IMR-90 (cell line): ENCODE measurements at places on chromosomes 6 and 20. TPM values are rescaled to one million over a fixed set of nuclear protein-coding genes. Genes with fewer than 3 reads are reported as not detected.

- no peak for DNase-seq
Measured at GRCh38 chr6:161181121-161181520, 92.7 kb downstream of the AGPAT4 start.

DNA sequence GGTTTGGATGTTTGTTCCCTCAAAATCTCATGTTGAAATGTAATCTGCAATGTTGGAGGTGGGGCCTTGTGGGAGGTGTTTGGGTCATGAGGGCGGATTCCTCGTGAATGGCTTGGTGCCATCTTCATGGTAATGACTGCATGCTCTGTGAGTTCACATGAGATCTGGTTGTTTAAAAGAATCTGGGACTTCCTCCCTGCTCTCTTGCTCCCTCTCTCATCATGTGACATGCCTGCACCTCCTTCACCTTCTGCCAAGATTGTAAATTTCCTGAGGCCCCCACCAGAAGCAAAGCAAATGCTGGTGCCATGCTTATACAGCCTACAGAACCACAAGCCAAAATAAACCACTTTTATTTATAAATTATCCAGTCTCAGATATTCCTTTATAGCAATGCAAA, 250.3 kb upstream of the PLN start:
- DNase-seq: no peak

GRCh38 chr6:89400912-89401399, 11.1 kb downstream of the RRAGD start:
- no peak for DNase-seq

- peak; percentile 39 for DNase-seq
Measured at GRCh38 chr6:81894788-81895271, 142.3 kb upstream of the TENT5A start.

- DNase-seq: peak; percentile 98
Measured at GRCh38 chr6:18362058-18362561, 25.0 kb upstream of the RNF144B start.

DNA sequence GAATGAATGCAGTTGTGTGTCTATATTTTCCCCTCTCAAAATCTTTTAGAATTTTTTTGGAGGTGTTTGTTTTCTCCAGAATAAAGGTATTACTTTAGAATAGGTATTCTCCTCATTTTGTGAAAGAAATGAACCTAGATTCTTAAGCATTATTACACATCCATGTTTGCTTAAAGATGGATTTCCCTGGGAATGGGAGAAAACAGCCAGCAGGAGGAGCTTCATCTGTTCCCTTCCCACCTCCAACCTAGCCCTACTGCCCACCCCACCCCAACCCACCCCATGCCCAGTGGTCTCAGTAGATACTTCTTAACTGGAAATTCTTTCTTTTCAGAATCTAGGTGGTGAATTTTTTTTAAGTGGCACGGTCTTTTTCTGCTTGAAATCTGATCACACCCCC, 127.8 kb downstream of the CD109 start:
- DNase-seq: no peak

DNA sequence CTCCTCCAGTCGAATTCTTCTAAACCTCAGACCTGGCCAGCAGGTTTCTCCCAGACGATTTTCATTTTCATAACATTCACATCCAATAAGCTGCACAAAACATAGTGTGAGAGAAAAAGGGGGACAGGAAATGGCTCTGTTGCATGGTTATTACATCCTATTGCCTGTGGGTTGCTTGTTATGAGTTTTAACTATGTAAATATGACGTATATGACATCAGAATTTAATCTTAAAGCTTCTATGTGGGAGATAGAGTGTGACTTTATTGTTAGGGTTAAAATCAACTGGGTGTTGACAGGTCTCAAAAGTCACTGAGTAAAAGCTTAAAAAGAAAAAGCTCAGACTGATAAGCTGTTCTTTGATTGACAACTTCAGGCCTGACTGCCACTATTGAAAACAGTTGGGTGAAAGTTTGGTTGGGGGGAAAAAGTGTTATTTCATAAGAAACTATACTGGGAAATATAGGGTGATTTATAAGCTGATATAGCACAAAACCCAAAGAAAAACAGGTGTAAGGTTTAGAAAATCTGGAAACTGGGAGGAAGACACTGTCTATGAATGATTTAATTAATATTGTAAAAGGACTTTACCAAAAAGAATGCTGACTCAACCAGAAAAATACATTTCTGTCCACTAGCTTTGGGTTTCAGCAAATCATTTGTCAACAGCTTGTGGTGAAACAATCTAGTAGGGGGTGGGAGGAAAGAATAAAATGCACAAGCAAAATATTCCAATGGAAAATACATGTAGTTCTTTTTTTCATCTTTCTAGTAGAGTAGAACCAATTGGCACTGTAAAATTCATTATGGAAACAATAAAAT, 134.1 kb upstream of the CEP162 start:
- no peak for DNase-seq

- no peak for DNase-seq
Measured at GRCh38 chr20:40753472-40753871, 64.4 kb upstream of the MAFB start.

- peak; percentile 99 for DNase-seq
Measured at GRCh38 chr6:2630359-2630758, 120.4 kb downstream of the MYLK4 start.

- no peak for DNase-seq
Measured at GRCh38 chr6:5084360-5084780, 771 bp upstream of the PPP1R3G start.

DNA sequence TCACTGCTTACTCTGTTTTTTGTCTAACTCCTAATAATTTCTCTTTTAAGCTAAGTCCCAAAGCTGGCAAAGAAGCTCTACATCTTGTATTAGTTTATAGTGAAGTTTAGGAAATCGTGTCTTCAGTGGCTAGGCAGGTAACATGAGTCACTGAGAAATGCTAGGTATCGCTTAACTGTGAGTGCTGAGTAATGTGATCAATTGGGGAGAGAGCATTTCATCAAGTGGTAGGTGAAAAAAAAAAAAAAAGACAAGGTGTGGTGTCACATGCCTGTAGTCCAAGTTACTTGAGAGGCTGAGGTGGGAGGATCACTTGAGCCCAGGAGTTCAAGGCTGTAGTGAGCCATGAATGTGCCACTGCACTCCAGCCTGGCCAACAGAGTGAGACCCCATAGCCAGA, 125.3 kb downstream of the FAM83B start:
- no peak for DNase-seq

- no peak for DNase-seq
Measured at GRCh38 chr6:6590530-6590929, 2.0 kb downstream of the LY86 start.

GRCh38 chr20:12815231-12815768, 193.5 kb upstream of the SPTLC3 start:
- DNase-seq: no peak

GRCh38 chr6:11604836-11605506, 67.4 kb downstream of the TMEM170B start:
- DNase-seq: no peak

- no peak for DNase-seq
Measured at GRCh38 chr6:169933839-169934698, 182.6 kb downstream of the ERMARD start.

GRCh38 chr20:52833901-52834300, 138.3 kb upstream of the TSHZ2 start:
- no peak for DNase-seq

- peak; percentile 84 for DNase-seq
Measured at GRCh38 chr6:82022614-82023129, 224.9 kb downstream of the IBTK start.

Gene TBC1D32
- 2.6 and 3.0 TPM in 2 replicates for polyA plus RNA-seq

Gene GGTLC1
- polyA plus RNA-seq: not detected in 2 replicates

Gene NMBR
- not detected in 2 replicates for polyA plus RNA-seq

Gene TBX18
- polyA plus RNA-seq: 0.86 and 1.3 TPM in 2 replicates

Gene PRDM13
- not detected in 2 replicates for polyA plus RNA-seq

Gene CEP57L1
- 10.3 and 11.2 TPM in 2 replicates for polyA plus RNA-seq

Gene EYS
- polyA plus RNA-seq: not detected in 2 replicates

Gene SLC17A2
- polyA plus RNA-seq: not detected in 2 replicates

Gene HLA-DPB1
- 9.7 and 10.7 TPM in 2 replicates for polyA plus RNA-seq

Gene SPEF1
- 0.15 and 0.26 TPM in 2 replicates for polyA plus RNA-seq
